ENCODE measurements at places on chromosomes 5 and 9.

DNA sequence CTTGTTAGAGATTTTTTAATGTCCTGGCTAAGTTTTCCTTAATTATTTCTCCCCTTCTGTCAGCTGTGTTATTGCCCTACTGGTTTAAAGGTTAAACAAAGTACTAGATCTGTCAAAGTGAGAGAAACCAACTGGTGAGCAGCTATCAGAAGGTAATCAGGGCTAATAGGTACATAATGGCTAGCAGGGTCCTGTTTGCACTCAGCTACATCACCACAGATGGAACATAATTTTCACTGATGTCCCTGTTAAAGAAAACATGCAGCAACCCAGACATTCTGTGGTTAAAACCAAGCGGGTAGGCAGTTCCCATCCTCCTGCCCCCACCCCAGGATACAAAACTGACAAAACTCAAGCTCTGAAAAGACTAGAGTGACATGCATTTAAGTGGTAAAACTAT, 473.9 kb downstream of the NR2F1-AS1 start:
- no peak for DNase-seq

DNA sequence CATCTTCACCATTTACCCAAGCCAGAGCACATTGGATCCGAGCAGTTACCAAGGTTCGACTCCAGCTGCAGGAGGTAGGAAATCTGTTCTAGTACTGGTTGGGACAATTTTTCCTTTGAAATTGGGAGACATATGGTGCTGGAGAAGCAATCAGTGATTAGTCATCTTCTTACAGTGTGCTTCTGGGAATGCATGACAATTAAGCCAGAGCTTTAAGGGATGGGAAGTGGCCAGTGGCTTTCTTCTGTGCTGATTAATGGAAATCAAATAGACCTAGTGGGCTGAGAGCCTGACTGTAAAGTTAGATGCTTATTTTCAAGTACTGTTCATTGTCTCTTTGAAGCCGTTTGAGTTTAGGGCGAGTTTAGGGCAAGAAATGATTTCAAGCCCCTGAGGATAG, 152.1 kb downstream of the UNC13B start:
- no peak for DNase-seq

GRCh38 chr5:130061746-130062145, 157.5 kb downstream of the CHSY3 start:
- DNase-seq: no peak

DNA sequence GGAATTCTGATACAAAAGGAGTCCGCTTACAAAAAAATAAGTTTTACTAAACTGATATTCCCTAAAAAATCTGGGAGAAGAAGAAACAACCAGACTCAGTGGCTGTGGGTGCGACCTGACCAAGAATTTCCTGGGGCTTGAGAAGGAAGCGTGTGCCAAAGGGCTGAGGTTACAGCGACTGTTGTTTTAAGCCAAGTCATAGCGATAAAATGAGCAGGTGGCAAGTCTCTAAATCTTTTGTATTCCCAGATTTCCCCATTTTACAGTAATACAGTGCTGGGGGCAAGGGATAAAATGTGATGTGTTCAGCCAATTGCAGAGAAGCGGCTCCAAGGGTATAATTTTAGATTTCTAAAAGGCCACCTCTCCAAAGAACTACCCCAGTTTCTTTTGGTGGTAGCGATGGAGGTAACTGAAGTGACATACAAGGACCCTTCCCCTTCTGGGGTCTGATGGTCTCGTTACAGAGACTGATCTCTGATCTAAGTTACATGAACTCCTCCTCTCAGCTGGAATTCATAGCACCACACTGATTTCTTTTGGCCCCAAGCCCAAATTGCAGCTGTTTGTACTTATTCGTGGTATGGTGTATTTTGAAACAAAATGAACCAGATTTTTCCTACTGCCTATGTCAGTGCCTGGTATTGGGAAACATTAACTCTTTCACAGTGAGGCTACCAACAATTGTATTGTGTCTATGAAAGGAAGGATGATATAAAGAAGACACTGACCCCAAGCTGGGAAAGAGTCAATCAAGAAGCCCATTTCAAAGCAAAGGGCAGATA, 41.6 kb downstream of the LPAR1 start:
- DNase-seq: no peak

DNA sequence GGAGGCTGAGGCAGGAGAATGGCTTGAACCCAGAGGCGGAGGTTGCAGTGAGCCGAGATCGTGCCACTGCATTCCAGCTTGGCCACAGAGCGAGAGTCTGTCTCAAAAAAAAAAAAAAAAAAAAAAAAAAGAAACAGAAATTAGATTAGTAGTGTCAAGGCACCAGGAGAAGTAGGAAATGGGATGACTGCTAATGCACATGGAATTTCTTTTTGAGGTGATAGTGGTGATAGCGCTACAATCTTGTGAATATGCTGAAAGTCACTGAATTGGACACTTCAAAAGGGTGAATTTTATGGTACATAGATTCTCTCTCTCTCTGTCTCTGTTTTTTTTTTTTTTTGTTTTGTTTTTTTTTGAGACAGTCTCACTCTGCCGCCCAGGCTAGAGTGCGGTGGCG, 42.1 kb upstream of the SUB1 start:
- no peak for DNase-seq

Data from Karpas-422 (cell line).